ENCODE measurements at places on chromosomes 7 and 10.

- no peak for DNase-seq
Measured at GRCh38 chr10:71790749-71791440, 17.6 kb upstream of the VSIR start.

DNA sequence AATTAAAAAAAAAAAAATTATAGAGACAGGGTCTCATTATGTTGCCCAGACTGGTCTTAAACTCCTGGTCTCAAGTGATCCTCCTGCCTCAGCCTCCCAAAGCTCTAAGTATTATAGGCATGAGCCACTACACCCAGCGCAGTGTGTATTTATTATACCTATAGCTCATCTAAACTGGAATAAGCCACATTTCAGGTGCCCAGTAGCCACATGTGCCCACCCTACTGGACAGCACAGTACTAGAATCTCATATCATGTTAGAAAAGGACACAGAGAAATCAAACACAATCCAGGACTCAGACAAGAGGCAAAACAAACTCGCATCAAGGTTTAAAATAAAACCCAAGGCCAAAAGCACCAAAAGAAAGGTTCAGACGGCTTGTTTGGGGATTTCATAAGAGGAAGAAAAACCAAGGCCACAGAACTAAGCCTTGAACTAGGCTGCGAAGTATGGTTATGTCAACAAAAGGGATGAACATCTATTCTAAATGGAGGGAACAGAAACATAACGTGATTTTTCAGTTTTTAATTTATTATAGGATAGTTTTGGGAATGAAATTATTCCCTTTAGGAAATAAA, 32.3 kb downstream of the SLC16A9 start:
- no peak for DNase-seq

GRCh38 chr7:128008744-128009143, 22.5 kb downstream of the LRRC4 start:
- no peak for DNase-seq

GRCh38 chr10:123891144-123892071, at the start of gene CPXM2:
TSS of gene CPXM2 (minus strand) at chr10:123891807. CDS start at chr10:123891659, 148 bp downstream.
- DNase-seq: no peak

GRCh38 chr7:151819866-151820265, 57.0 kb downstream of the PRKAG2 start:
- DNase-seq: no peak

DNA sequence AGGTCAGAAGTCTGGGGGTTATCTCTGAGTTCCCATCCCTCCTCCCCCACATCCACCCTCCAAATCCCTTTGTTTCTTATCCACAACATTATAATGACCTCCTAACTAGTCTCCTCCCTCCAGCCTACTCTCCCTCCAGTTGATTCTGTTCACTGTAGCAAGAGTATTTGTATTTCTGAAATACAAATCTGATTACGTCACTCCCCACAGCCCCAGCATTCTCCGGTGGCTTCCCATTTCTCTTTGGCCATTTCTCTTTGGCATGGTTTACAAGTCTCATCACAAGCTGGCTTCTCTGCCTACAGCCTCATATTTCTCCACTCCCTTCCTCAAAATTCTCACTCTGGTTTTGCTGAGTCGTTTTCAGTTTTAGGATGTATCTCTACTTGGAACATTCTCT, 24.6 kb upstream of the MRPS33 start:
- no peak for DNase-seq

GRCh38 chr7:134662871-134663205, 16.2 kb downstream of the BPGM start:
- no peak for DNase-seq

DNA sequence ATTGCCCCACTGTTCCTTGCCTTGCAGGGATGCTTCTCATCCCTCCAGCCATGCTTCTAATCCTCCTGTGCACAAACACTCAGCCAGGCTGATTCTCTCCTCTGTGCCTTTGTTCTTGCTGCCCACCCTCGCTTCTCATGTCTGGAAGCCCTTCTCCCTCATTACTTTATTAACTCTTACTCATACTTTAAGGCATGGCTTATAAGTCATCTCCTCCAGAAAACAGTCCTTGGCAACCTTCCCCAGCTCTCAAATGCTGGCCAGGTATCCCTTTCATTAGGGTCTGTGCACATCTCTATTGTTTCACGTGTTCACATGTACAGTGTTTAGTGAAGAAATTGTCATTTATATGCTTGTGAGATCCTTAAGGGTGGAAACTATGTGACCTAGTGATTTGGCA, 62.9 kb downstream of the ITGB8 start:
- no peak for DNase-seq

Measured in activated T-helper 1 cell treated with anti-CD3 and anti-CD28 coated beads, Interleukin-2, amount 50 U/mL, for 16 hours (primary cell).